H7 (cell line): ENCODE measurements at places on chromosomes 12 and 14.

DNA sequence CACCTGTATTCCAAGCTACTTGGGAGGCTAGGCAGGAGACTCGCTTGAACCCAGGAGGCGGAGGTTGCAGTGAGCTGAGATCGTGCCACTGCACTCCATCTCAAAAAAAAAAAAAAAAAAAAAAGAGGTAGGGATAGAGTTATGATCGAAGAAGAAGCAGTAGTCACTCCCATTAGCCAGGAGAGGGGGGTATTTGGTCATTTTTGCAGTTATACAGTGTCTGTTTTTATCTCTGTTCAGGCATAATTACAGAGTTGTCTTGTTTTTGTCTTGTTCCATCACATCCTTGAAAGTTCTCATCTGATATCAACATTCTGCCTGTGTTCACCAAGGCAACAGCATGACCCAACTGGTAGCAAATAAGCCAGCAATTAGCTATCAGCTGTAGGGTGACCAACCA lies 98.5 kb upstream of the TMPO start:
- peak; percentile 44 for DNase-seq

- no peak for DNase-seq
Observed at GRCh38 chr12:128754275-128754674, 69.5 kb downstream of the SLC15A4 start.

GRCh38 chr12:63841571-63841970 lies 2.9 kb upstream of the SRGAP1 start:
- no peak for DNase-seq

DNA sequence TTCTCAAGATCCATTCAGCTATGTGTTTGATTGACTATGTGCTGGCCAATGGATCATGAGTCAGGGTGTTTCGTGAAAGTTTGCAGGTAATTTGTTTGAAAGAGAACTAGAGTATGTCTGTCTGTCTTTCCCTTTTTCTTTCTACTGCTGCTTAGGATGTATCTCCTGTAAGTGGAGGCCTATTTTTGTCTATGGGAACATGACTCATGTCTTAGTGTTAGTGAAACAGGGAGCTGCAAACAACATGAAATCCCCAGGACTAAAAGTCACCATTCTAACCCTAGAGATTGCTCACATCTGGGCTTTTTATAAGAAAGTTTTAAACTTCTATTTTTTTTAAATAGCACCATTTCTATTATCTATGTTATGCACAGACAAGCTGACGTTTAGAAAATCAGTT lies 333.0 kb downstream of the CCER1 start:
- no peak for DNase-seq

DNA sequence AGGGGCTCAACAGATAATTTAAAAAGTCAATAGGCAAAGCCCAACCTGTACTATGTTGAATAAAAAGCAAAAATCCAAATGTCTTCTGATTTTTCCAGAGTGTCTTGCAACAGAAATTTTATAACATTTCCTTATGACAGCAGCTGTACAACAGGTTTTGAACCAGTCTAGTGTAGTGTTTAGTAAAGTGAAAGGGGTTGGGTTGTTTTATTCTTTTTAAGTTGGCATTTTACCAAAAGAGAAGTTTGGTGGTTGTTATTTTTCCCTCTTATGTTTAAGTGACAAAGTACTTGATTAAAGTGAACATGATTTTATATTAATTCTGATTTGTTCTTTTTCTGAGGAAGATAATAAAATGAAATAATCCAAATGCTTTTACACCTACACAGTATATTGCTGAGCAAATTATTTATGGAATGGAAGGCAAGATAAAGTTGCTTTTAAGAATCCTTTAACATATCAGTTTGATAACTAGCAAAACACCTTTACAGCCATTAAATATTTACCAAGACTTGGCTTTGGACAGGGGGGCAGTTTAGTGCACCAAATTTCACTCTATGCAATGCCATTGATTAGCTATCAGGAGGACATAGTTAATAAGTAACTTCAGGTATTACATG lies 128.9 kb downstream of the FOXA1 start:
- DNase-seq: no peak

DNA sequence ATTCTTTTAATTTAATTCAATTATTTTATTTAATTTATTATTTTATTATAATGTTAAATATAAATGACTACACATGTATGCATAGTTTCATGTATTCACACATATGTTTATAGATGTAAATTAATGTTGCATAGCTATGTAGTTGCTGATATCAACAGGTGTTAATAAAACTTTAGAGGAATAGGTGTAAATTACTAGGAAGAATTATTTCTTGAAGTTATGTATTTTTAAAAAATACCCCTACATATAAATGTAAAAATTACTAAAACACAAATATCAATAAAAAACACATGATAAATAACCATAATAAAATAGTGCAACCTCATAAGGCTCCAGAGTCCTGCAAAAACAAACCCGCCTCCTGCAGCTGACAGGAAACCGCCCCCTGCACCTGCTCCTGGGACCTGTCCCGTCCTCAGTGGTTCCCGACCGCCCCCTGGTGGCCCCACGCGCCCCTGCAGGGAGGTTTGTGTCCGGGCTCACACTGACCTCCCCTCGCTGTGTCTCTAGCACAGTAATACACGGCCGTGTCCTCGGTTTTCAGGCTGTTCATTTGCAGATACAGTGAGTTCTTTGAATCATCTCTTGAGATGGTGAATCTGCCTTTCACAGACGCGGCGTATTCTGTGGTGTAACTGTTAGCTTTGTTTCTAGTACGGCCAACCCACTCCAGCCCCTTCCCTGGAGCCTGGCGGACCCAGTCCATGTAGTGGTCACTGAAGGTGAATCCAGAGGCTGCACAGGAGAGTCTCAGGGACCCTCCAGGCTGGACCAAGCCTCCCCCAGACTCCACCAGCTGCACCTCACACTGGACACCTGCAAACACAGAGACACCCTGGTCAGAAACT lies 1264.0 kb downstream of the TMEM121 start:
- DNase-seq: peak; percentile 16

DNA sequence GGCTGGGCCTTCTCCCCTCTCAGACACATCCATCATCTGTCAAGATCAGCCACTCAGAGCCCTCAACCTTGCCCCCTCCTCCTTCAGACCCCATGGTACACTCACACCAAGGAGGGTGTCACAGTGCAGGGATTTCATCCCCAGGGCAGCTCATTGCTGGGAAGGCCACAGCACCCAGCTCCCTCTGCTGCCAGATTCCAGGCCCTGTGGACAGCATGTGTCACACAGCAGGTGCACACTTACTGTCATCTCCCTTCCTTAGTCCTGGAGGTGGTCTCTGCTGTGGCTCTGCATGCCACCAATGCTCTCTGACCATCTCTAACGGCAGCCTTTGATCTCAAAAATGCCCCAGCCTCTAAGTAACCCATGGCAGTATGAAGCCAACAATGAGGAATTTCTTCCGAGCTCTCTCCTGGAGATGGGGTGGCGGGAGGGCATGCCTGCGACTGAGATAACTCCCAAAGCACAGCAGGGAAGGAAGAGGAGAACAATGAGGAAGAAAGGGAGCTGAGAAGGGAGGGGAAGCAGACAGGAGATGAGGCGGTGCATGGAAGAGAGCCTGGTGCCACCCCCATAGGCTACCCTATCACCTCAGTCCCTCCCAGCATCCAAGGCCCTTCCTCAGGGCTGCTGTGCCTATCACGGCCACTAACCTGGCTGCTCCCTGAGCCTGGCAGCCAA lies 101.0 kb downstream of the SINHCAF start:
- DNase-seq: peak; percentile 69

DNA sequence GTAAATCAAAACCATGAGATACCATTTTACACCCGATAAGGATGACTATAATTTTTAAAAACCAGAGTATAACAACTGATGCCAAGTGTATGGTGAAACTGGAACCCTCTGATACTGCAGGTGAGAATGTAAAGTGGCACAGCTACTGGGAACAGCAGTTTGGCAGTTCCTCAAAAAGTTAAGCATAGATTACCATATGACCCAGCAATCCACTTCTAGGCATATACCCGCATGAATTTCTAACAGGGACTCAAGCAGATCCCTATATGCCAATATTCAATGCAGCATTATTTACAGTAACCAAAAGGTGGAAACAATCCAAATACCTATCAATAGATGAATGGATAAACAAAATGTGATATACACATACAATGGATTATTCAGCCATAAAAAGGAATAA lies 57.4 kb downstream of the BAZ1A start:
- DNase-seq: no peak

DNA sequence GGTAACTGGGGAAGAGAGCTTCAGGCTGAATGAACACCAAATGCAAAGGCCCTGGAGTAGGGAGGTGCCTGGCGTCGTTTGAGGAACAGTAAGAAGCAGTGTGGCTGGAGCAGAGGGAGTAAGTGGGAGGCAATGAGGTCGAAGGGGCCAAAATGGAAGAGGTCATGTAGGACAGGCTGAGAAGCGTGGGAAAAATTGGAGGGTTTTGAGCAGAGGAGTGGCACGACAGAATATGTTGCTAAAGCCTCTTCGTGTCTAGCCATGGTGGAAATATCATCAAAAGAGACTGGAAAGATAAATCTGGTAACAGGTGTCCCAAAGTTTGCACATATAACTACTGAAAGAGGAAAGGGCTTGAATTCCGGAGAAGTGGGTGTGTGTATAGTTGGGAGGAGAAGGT lies 1.9 kb downstream of the TRIM9 start:
- no peak for DNase-seq

DNA sequence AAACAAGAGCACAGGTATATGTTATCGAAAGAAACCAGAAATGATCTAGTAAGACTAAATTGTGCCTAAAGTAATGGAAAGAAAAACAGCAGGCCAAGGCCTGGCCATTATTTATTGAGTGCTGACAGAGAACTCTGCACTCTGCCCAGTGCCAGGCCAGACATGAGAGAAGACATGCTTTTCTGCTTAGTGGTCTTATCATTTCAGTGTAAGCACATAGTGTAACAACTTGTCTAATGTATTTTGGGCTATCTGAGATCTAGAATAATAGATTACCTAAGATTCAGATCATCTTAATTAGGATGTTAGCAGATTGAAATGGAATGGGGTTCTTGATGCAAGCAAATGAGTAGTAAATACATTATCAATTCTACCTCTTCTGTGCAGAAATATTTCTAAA lies 278.3 kb downstream of the AKAP6 start:
- DNase-seq: no peak

DNA sequence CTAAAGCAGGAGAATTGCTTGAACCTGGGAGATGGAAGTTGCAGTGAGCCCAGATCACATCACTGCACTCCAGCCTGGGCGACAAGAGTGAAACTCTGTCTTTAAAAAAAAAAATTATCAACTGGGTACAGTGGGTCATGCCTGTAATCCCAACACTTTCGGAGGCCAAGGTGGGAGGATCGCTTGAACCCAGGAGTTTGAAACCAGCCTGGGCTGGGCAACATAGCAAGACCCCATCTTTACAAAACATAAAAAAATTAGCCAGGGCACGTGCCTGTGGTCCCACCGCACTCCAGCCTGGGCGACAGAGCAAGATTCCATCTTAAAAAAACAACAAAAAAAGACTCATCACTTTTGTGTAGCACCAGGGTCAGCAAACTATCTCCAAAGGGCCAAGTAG lies 7.1 kb upstream of the NANOG start:
- DNase-seq: no peak

DNA sequence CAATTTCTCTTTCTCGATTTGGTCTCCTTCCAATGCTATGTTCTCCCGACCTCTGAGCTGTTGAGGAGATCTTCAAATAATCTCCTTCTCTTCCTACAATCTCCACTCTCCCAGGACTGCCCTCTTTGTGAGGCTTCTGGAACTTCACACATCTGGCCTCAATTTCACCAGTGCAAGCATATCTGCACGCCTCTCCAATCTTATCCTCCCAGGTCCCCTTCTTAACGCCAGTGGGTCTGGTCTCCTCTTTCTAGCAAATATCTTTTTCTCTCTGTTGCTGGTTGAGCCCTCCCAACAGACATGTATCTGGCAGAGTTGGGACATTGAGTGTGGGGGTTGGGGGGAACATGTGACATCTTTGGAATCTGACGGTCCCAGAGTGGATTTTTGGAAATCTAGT lies 17.9 kb downstream of the RTL1 start:
- DNase-seq: no peak

- no peak for DNase-seq
Observed at GRCh38 chr14:71737760-71738159, 194.5 kb upstream of the RGS6 start.

- DNase-seq: no peak
Observed at GRCh38 chr12:127295630-127296029, 971.3 kb upstream of the TMEM132C start.

- no peak for DNase-seq
Observed at GRCh38 chr12:91127751-91128150, 16.5 kb upstream of the LUM start.

- peak; percentile 35 for DNase-seq
Observed at GRCh38 chr12:47547077-47547476, 158.8 kb downstream of the RPAP3 start.

DNA sequence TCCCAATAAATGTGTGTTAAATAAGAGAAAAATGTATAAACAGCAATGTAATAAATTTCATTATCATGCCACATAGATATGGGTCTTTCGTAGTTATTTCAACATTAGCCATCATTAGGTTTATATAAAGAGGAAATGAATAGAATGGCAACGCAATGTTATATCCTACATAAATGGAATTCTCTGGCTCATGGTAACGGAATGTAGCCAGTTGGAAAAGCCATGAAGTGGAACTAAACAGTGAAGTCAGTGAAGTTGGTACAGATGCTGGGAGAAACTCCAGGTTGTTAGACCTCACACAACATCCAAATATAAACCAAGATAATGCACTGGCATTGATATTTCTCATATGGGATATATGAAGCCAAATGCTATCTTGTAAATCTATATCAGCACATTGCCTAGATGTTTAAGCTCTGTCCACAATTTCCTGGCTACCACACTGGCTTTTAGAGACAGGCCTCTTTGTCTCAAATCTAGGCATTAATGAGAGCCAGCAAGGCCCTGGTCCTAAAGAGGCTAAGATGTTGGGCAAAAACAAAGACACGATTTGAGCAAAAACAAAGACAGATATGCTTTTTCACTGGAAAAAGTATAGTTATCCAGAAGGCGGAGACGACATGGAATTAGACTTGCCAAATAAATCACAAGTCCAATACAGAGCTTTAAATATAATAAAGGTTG lies 861.0 kb downstream of the RPS29 start:
- no peak for DNase-seq

GRCh38 chr12:3103806-3104205 lies 26.6 kb downstream of the TSPAN9 start:
- no peak for DNase-seq
